Uterine smooth muscle cell (primary cell): ENCODE measurements at places on chromosomes 3 and 15. TPM values are rescaled to one million over a fixed set of nuclear protein-coding genes. Genes with fewer than 3 reads are reported as not detected.

Gene MKRN3
- 0.37 and 0.89 TPM in 2 replicates for total RNA-seq

Gene SAMD7
- not detected in 2 replicates for total RNA-seq

Gene CLRN1
- not detected in 2 replicates for total RNA-seq

Gene MUC4
- total RNA-seq, result under 0.01 TPM in 1 of 2 replicates, not detected in the other

Gene COLQ
- 0.66 and 0.75 TPM in 2 replicates for total RNA-seq

Gene PPP1R14D
- not detected in 2 replicates for total RNA-seq

Gene PLA2G4E
- not detected in 2 replicates for total RNA-seq

Gene WDR49
- under 0.01 and 0.25 TPM in 2 replicates for total RNA-seq

Gene TM4SF1
- total RNA-seq, result 65.1 and 287 TPM in 2 replicates

Gene HYAL2
- 65.6 and 66.0 TPM in 2 replicates for total RNA-seq

Gene AHSG
- total RNA-seq, result not detected in 2 replicates

Gene ZBBX
- under 0.01 and 0.12 TPM in 2 replicates for total RNA-seq

Gene GATM
- total RNA-seq, result 0.25 and 0.44 TPM in 2 replicates

Gene C3orf62
- total RNA-seq, result 1.2 and 1.4 TPM in 2 replicates

Gene ST8SIA2
- total RNA-seq, result under 0.01 TPM in 1 of 2 replicates, not detected in the other

Gene VPS33B
- 13.5 and 14.6 TPM in 2 replicates for total RNA-seq

Gene CACNA1D
- 0.33 and 1.5 TPM in 2 replicates for total RNA-seq

Gene PARP3
- 17.6 and 23.5 TPM in 2 replicates for total RNA-seq

Gene SNURF
- total RNA-seq, result 3.8 and 7.9 TPM in 2 replicates

Gene CPNE4
- not detected in 2 replicates for total RNA-seq

Gene NMNAT3
- 0.33 and 2.4 TPM in 2 replicates for total RNA-seq

Gene KBTBD12
- total RNA-seq, result not detected in 2 replicates

Gene PLA2G4B
- 1.2 and 1.9 TPM in 2 replicates for total RNA-seq

Gene SCN11A
- under 0.01 and 0.11 TPM in 2 replicates for total RNA-seq

Gene EXOG
- 12.0 and 15.8 TPM in 2 replicates for total RNA-seq

Gene C2CD4B
- 0.25 TPM in 1 of 2 replicates, not detected in the other for total RNA-seq

Gene P2RY1
- 0.75 and 1.1 TPM in 2 replicates for total RNA-seq

Gene ACAN
- 0.25 and 3.0 TPM in 2 replicates for total RNA-seq

Gene CRYGS
- 1.00 and 2.1 TPM in 2 replicates for total RNA-seq

Gene RASL12
- 0.87 and 4.1 TPM in 2 replicates for total RNA-seq

Gene TMEM266
- total RNA-seq, result not detected in 2 replicates

Gene GRIP2
- 0.22 and 0.37 TPM in 2 replicates for total RNA-seq

Gene POLQ
- 6.5 and 18.6 TPM in 2 replicates for total RNA-seq

Gene ACY1
- total RNA-seq, result 39.7 and 46.6 TPM in 2 replicates

Gene LRIG1
- 37.7 and 66.2 TPM in 2 replicates for total RNA-seq

Gene FAM174B
- total RNA-seq, result 0.50 and 1.00 TPM in 2 replicates

Gene OR5K2
- not detected in 2 replicates for total RNA-seq

Gene RLBP1
- not detected in 2 replicates for total RNA-seq

Gene RYR3
- total RNA-seq, result not detected in 2 replicates

Gene C3orf22
- not detected in 2 replicates for total RNA-seq

Gene PRR20G
- total RNA-seq, result not detected in 2 replicates

Gene ECE2
- total RNA-seq, result under 0.01 TPM in 1 of 2 replicates, not detected in the other

Gene PLA2G4D
- total RNA-seq, result not detected in 2 replicates

Gene EFHB
- under 0.01 and 0.11 TPM in 2 replicates for total RNA-seq

Gene GABRR3
- not detected in 2 replicates for total RNA-seq

Gene TADA3
- 71.8 and 81.4 TPM in 2 replicates for total RNA-seq

Gene ATP2B2
- not detected in 2 replicates for total RNA-seq
